Cardiac muscle cell (in vitro differentiated cells and primary cell): ENCODE measurements at places on chromosomes 2 and 18. TPM values are rescaled to one million over a fixed set of nuclear protein-coding genes. Genes with fewer than 3 reads are reported as not detected.

MAP3K19 gene
- polyA plus RNA-seq, result not detected in 2 replicates

ANKRD36B gene
- 78.1 and 130 TPM in 2 replicates for polyA plus RNA-seq

MERTK gene
- polyA plus RNA-seq, result 4.5 and 4.9 TPM in 2 replicates

DNAJC10 gene
- 74.6 and 95.8 TPM in 2 replicates for polyA plus RNA-seq

ODC1 gene
- 117 and 133 TPM in 2 replicates for polyA plus RNA-seq

- DNase-seq, result peak; percentile 4
These were observed 356.7 kb upstream of the LYPD1 start for GRCh38 chr2:133026536-133027177.

TXNDC2 gene
- polyA plus RNA-seq, result not detected in 2 replicates

GRCh38 chr2:8534729-8535468 is 147.0 kb upstream of the ID2 start:
- peak; percentile 87 for DNase-seq

- no peak for DNase-seq
These were observed 68.0 kb downstream of the BOLA3 start for GRCh38 chr2:74079522-74080341.

- DNase-seq, result no peak
These were observed 250.5 kb downstream of the HDAC4 start for GRCh38 chr2:239150125-239151011.

DNA sequence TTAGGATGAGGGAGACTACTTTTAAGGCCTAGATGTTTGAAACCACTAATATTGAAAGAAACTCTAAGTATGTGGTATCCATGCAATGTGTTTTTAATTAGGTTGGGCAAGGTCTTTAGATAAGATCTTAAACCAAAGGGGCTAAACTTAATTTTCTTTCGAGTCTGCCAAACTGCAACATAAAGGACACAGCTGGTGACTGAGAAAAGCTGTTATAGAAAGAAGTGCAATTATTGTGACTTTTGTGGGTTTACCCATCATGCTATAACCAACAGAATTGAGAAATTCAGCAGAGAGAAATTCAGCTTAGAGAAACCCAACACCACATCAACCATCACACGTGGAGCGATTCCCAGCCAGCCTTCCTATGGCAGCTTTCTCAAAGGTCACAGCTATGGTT is 119.5 kb upstream of the LMAN1 start:
- DNase-seq, result peak; percentile 29

WDSUB1 gene
- polyA plus RNA-seq, result 13.6 and 19.4 TPM in 2 replicates
